Hematopoietic multipotent progenitor cell treated with erythropoietin and hydrocortisone succinate and interleukin-3 and kit ligand, for 15 days (in vitro differentiated cells): ENCODE measurements at places on chromosomes 3 and 15.

GRCh38 chr3:182142928-182143327, 431.2 kb downstream of the SOX2 start:
- DNase-seq = no peak

- no peak for DNase-seq
Observed at GRCh38 chr15:31455499-31455898, 128.9 kb downstream of the KLF13 start.

DNA sequence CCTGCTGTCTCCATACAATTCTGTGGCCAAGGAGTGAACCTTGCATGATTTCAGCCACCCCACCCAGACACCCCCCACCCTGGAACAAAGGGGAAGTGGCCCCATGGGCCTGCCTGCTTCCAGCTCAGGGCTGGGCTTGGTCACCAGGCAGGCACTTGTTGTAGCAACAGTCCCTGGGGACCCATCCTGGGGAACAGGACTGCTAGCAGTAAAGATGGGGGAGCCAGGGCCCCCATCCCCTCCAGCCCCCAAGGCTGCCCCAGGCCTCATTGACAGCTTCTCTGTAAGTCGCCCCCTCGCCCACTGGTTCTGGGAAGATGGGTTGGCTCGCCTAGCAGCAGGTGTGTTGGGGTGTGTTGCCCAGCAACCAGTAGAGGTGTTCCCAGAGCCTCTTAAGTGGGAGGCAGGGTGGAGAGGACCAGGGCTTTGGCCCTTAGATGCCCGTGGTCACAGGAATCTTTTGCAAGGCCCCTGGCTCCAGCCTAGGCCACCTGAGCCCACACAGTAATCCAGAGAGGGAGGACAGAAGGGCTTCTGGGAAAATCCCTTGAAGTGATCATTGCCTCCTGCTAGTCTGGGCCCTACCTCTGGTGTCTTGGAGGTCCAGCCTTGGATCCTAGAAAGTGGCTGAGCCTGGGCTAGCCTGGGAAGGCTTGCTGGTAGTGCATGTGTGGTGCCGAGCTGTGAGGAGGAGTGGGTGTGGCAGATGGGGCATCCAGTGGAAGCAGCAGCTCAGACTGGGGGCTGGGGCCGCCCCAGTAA, 48.9 kb downstream of the CYP11A1 start:
- no peak for DNase-seq

- DNase-seq = no peak
Observed at GRCh38 chr3:157122832-157123427, 37.0 kb downstream of the CCNL1 start.

GRCh38 chr15:70480196-70480856, 283.0 kb downstream of the UACA start:
- no peak for DNase-seq

DNA sequence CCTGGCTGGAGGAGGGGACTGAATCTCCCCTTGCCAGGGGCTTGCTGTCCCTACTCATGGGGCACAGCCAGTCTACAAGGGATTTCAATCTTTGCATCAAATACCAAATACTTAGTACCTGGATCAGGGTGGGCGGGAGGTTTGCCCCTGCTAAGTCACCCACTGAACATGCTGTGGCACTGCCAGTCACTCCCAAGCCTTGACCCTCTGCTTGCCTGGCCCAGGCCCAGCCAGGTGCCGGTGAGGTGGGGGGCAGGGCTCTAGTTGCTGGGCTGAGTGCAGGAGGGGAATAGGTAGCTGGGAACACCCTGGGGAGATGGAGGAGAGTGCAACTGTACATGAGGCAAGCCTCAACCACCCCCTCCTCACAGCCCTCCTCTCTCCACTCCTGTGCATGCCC, 136.3 kb upstream of the LRTM1 start:
- no peak for DNase-seq

DNA sequence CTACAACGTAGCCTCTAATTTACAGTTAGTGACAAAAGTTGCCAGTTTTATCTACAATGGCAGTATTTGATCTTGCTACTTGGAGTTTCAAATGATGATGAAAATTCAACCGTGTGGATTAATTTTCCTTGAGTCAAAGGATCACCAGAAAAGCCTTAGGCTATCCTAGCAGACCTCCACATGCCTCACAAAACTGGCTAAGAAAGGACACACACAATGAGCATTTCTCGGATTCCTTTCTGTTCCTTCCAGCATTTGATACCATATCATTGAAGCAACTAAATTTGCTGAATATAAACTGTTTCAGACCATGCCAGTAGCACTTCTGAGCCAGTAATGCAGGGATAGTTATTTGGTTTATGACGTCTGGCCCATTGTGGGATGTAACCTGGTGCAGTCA, 587.4 kb upstream of the MDFIC2 start:
- DNase-seq = no peak

DNA sequence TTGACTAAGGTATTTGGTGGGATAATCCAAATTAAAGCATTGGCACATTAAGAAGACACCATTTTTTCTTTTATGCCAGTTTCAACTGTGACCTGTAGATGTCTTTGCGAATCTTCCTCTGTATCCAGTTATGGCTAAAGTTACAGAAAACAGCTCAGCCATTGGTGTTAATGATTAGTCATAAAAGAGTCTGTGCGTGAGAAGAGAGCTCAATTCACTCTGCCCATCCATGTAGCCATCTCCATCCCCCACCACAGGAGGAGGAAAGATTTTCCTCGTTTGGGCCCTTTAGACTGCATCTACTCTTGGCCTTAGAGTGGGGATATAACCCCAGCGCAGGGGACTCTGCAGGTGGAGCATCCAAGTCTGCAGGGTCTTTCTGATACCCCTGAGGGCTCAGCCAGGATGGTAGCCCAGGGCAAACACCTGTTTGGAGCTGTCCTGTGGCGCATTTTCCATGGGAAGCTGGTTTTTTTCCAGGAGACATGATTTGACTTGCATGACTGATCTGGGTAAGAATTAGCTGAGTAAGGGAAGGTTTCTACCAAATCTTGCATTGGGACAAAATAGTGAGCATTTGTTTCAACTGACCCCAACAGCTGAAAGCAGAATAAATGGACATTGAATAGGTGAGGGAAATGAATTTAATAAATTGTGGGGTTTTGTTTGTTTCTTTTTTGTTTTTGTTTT, 29.5 kb downstream of the NANOGP8 start:
- no peak for DNase-seq

GRCh38 chr3:171110715-171111114, 84.2 kb upstream of the SLC2A2 start:
- DNase-seq = no peak

DNA sequence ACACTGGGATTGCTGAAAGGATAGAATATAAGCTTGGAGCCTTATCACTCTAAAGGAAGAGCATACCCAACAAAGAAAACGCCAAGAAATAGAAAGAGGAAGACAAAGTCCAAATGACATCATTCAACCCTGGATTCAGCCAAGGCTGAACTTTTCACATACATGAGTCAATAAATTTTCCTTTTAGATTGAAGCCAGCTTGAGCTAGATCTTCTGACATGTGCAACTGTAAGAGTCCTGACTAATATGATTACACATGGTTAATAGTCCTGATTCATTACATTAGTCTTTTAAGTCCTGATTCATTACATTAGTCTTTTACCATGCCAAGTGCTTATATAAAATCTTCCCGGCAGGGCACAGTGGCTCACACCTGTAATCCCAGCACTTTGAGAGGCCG, 13.6 kb upstream of the DENND6A start:
- DNase-seq = no peak

DNA sequence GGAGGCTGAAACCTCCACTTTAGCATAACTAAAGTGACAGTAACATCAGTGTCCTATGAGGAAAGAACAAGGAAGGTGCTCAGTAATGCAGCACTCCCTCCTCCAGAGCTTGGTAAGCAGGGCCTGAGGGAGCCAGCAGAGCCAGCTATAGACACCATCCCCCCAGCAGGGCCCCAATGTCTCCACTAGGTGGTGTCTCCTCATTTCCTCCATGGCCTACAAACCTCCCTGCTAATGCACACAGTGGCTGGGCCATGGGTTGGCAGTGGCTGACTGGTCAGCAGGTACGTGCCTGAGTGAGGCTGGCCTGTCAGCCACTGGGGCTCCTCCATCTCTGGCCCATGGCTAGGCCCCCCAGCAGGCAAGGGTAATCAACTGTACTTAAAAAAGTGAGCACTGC, 13.6 kb downstream of the MRPS25 start:
- peak; percentile 69 for DNase-seq
